ENCODE measurements at places on chromosomes 1 and 21. TPM values are rescaled to one million over a fixed set of nuclear protein-coding genes. Genes with fewer than 3 reads are reported as not detected.

Gene CCDC190
- not detected for total RNA-seq

Gene APOBEC4
- not detected for total RNA-seq

DNA sequence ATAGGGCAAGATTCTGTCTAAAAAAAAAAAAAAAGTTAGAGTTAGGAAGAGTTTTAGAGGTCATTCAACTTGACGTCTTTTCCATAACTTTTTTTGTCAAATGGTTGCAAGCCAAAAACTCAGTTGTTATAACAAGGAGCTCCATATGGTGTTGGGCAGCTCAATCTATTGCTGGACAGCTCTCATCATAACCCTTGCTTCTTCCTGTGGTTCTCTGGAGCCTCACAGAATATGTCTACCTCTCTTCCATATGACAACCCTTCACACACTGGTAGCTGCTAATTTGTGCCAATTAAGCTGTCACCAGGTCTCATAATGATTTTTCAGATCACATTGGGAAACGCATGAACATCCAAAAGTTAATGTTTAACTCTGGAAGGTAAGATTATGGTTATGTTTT, 57.8 kb upstream of the SLC16A1 start:
- DNase-seq, result no peak

Gene RGS13
- total RNA-seq, result 2.5 TPM

DNA sequence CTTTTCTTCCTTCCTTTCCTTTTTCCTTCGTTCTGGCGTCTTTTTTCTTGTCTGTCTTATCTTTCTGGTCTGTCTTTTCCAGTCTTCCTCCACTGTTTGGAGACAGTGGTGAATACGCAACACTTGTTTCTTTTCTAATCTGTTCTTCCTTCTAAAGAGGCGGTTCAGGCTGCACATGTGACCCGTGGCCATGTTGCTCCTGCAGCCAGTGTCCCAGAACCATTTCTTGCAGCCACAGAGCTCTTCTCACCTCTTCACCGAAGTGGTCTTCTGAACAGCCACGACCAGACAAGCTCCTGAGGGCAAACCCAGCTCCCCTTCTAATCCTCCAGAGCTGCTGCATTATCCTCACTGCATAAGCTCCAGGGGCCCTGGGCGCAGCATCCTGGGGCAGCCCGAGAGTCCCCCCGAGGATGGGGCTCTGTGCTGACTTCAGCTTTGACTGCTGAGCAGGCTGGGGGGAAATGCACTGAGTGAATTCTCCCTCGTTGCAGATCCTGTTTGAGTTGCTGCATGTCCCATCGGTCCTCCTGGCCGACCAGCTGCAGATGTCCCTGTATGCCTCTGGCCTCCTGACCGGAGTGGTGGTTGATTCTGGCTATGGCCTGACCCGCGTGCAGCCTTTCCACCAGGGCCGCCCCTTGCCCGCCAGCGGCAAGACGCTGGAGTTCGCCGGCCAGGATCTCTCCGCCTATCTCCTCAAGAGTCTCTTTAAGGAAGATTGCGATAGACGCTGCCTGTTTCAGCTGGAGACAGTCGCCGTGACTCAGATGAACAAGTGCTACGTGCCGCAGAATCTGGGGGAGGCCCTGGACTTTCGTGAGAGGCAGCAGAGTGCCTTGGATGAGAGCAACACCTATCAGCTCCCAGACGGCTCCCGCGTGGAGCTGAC, 70.4 kb downstream of the ACTL8 start:
- no peak for DNase-seq

- DNase-seq, result no peak
Observed at GRCh38 chr1:25431955-25432719, 1.4 kb downstream of the MACO1 start.

GRCh38 chr1:161175771-161176453, 1.4 kb downstream of the B4GALT3 start:
- DNase-seq, result no peak

DNA sequence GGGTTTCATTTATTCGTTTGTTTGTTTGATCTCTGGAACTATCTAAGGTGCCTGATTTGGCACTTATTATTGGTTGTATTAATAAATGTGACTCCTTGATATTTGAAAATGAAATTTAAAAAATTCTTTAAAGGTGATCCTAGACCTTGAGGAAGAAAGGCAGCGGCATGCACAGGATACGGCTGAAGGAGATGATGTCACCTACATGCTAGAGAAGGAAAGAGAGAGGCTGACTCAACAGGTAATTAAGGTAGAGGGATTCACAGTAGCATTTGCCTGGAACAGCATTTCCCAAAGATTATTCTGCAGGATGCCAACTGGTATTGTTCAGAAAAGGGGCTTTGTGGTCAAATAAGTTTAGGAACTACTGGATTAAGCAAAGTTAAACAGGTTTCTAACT, 54.4 kb upstream of the WNT2B start:
- DNase-seq, result no peak

Gene MX2
- 19.7 TPM for total RNA-seq

DNA sequence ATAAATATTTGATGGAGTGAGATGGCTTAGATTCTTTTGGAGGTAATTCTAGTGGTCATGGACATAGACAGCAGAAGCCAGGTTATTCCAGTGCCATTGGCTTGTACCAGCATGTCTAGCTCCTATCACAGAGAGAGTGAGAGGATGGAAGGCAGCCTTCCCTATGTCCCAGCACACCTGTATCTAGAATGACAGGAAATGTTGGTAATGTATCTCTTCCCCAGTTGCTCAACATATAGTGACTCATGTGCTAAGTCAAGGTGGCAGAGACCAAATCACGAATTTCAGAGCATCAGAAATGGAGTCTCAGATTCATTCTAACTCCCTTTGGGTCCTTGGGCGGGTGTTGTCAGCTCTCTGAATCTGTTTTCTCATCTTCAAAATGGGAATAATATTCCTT, 28.4 kb downstream of the METTL13 start:
- no peak for DNase-seq

DNA sequence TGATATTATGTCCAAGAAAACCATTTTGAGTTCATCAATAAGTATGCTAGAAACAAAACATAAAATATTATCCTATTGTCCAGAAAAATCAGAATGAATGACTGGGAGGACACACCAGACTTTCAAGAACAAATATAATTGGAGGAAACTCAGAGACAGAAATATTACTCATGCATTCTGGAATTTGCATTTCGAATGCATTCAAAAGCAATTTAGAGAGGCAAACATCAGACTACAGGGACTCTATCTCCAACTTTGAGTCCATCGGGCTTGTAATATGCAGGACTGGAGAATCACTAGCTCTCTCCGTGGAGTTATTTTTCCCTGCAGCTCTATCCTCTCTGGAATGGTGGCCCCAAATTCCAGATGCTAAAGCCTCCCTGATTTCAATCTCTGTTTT, 161.8 kb downstream of the CDC42BPA start:
- no peak for DNase-seq

Gene NBPF12
- 13.3 TPM for total RNA-seq

DNA sequence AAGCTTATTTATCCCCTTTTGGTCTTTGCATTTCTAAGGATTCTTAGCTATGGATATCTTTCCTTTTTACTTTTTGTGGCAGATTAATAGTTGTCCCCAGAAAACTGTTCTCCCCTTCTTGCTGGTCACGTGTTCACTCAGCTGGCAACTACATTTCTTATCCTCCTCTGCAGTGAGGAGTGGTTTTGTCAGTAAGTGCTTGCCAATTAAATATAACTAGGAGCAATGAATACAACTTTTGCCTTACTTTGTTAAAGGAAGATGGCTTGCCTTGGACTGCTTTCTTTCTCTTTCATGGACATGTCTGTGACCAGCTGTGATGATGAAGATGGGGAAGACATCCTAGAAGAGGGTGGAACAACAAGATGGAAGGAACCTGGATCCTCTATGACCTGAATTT, 15.6 kb upstream of the ALG14 start:
- DNase-seq, result no peak

DNA sequence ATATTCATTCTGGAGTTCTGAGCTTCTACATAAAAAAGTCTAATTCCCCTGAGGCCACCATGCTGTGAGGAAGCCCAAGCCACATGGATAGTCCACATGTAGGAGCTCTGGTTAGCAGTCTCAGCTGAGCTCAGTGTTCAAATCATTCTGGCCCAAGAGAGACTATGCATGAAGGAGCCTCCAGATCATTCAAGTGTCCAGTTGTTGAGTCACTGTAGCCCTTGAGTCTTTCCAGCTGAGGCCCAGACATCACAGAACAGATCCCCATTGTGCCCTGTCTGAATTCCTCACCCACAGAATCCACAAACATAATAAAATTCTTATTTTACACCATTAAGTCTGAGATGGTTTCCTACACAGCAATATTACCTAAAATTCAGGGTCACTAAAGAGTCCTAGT, 107.0 kb upstream of the NGF start:
- no peak for DNase-seq

- no peak for DNase-seq
Observed at GRCh38 chr1:86905875-86906274, 8.1 kb downstream of the SELENOF start.

- DNase-seq, result peak; percentile 87
Observed at GRCh38 chr1:115782571-115783281, 14.2 kb upstream of the CASQ2 start.

DNA sequence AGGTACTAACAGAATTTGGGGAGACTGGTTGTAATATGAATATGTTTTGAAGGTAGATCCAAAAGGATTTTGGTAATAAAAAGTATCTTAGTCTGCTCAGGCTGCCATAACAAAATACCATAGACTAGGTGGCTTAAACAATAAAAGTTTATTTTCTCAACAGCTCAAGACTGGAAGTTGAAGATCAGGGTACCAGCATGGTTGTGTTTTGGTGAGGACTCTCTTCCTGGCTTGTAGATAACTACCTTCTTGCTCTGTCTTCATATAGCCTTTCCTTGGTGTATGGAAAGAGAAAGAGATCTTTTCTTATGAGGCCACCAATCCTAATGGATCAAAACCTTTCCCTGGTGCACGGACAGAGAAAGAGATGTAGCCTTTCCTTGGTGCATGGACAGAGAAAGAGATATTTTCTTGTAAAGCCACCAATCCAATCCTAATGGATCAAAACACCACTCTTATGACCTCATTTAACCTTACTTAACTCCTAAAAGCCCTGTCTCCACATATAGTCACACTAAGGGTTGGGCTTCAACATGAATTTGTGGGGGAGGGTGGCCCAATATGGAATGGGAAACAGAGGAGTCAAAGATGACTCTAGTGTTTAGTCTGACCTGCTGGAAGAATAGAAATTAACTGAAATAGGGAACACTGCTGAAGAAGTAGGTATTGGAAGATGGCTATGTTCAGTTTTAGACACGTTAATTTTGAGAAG, 5.4 kb upstream of the TSNAX start:
- DNase-seq, result no peak

- DNase-seq, result no peak
Observed at GRCh38 chr21:41222247-41223068, 54.5 kb downstream of the BACE2 start.

DNA sequence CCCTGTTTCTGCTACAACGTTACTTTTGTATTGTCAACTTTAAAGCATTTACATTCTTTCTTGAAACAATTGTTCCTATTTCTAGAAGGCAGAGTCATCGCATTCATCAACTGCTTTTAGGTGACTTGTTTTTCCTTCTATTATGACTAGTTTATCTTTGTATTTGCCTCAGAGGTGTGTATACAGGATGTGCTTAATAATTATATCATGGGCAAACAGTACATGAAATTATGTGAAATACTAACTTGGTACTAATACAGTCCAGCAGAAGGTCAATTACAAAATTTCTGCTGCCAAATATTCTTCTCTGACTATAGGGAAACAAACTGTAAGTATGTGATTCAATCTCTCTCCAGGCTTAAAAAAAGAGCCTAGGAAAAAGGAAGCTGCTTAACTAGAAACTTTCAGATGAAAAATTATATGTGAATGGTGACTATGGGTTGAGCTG, 101.6 kb downstream of the C4BPA start:
- no peak for DNase-seq

DNA sequence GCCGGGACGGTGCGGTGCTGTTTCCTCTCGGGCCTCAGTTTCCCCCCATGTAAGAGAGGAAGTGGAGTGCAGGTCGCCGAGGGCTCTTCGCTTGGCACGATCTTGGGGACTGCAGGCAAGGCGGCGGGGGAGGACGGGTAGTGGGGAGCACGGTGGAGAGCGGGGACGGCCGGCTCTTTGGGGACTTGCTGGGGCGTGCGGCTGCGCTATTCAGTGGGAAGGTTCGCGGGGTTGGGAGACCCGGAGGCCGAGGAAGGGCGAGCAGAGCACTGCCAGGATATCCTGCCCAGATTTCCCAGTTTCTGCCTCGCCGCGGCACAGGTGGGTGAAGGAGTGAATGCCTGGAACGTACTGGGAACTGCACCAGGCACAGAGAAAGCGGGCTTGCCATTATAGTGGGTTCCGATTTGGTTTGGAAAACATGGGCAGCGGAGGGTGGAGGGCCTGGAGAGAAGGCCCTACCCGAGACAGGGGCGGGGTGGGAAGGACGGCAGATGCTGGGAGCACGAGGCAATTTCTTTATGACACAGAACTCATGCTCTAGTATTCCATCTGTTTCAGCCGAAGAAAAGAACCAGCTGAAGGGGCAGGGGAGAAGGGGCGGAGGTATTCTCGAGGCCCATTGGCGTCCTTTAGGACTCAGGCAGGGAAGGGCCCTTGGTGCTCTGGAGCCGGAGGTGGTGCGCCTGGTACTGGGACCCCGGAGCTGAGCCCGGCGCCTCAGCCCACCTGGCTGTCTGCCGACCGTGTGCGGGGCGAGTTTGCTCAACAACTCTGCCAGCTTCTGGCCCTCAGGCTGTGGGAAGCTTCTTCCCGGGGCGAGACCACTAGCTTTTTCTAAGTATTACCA, 960 bp downstream of the PCSK9 start:
- DNase-seq, result no peak

Gene GBP1
- 16.1 TPM for total RNA-seq

GRCh38 chr21:26842974-26843932, 2.0 kb downstream of the ADAMTS1 start:
- DNase-seq, result peak; percentile 98

Gene JAM2
- total RNA-seq, result 52.4 TPM

DNA sequence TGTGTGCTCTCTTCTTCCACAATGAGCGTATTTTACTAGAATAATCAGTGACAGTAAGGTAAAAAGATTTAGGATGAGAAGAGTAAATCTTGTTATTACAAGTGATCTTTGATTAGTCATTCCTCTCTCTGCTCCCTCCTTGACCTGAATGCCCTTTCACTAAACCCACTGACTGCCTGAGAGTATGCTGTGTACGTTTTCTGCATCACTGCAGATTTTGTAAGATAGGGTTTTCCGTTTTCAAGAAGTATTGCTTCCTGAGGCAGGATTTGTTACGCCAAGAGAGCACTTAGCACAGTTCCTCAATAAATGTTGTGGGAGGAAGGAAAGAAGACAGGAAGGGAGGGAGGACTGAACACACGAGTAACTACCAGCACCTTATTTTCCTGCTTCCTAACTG, 7.7 kb upstream of the LAMB3 start:
- DNase-seq, result no peak

Gene CENPF
- total RNA-seq, result 1.1 TPM

Gene PLA2G2D
- total RNA-seq, result not detected

- DNase-seq, result no peak
Observed at GRCh38 chr1:151847867-151848596, 5.5 kb downstream of the THEM5 start.

Gene HUNK
- 3.2 TPM for total RNA-seq

GRCh38 chr1:211213702-211214101, 45.5 kb upstream of the RCOR3 start:
- no peak for DNase-seq
